GM23338 (cell line): ENCODE measurements at places on chromosomes 2 and 18. TPM values are rescaled to one million over a fixed set of nuclear protein-coding genes. Genes with fewer than 3 reads are reported as not detected.

- H3K27me3 ChIP-seq: no peaks in the 10 kb centered on the region
- no peak overlapping the region for H3K27ac ChIP-seq
- no peaks in the 10 kb centered on the region for H3K4me1 ChIP-seq
- H3K36me3 ChIP-seq: peaks cover 84% of the 10 kb centered on the region
- no peak overlapping the region for H3K4me3 ChIP-seq
- no peak for DNase-seq
These were observed 7.8 kb downstream of the ZNF892 start for GRCh38 chr2:95215018-95215612.

DNA sequence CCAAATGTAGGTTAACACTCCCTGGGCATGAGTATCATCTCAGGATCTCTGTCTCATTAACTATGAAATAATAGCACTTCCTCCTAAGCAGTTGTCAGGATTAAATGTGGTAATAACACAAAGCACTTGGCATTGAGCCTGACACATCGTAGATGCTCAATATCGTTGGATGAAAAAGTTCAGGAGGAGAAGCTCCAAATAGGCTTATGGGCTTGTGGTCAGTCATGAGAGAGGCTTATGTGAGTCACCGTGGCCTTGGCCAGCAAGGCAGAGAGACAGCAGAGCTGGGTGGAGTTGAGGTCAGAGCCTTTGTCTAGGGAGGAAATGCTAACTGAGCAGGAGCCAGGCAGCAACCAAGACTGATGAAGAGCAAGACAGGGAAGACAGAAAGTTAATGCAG, 68.3 kb upstream of the PPM1B start:
- no peak for DNase-seq
- H3K36me3 ChIP-seq: no peaks in the 10 kb centered on the region
- H3K4me1 ChIP-seq: no peaks in the 10 kb centered on the region; the same call in 1 of the 2 replicates

GRCh38 chr2:46458763-46459500, 20.4 kb upstream of the TMEM247 start:
- no peaks in the 10 kb centered on the region for H3K36me3 ChIP-seq
- H3K4me1 ChIP-seq: no peaks in the 10 kb centered on the region
- H3K27me3 ChIP-seq: no peaks in the 10 kb centered on the region
- no peak overlapping the region for H3K4me3 ChIP-seq
- DNase-seq: no peak

GRCh38 chr18:3027370-3027891, 14.5 kb upstream of the LPIN2 start:
- H3K4me3 ChIP-seq: no peak overlapping the region
- no peaks in the 10 kb centered on the region for H3K4me1 ChIP-seq
- H3K27me3 ChIP-seq: no peaks in the 10 kb centered on the region
- no peak overlapping the region for H3K27ac ChIP-seq
- DNase-seq: no peak

DNA sequence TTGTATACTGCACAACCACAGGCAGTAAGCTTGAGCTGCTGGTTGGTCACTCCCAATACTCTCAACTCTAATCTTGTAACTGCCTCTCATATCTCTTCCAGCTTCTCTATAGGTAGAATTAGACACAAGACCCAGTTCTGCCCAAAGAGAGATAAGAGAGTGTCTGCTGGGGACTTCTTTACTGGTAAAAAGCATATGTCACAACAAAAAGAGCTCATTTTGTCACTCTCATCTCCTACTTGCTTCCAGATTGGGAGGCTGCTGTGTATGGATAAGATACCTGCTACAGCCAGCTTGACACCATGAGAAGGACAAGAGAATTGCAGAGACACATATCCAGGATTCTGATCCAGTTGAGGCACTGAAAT, 165.2 kb downstream of the PTH2R start:
- no peak overlapping the region for H3K4me3 ChIP-seq
- H3K36me3 ChIP-seq: no peaks in the 10 kb centered on the region
- no peaks in the 10 kb centered on the region for H3K27me3 ChIP-seq
- H3K4me1 ChIP-seq: no peaks in the 10 kb centered on the region; the same call in 1 of the 2 replicates
- DNase-seq: no peak

DNA sequence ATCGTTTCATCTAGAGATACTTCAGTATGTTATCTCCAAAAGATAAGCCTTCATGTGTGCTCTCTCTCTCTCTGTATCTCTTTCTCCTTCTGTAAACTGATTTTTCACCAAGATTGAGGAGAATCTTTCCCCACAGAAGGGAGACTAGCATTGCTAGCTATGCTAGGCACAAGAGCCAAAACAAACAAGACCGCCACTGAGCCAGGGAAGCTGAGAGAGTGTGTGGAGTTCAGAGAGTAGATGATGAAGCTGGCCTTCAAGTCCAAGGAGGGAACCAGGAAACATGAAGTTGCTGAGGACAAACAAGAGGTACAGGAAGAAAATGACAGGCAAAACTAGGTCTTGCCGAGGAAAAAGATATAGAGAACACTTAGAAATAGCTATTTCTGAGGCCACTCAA, 23.4 kb downstream of the DAPL1 start:
- no peak overlapping the region for H3K4me3 ChIP-seq
- DNase-seq: no peak
- no peaks in the 10 kb centered on the region for H3K27me3 ChIP-seq
- no peaks in the 10 kb centered on the region; the same call in 1 of the 2 replicates for H3K4me1 ChIP-seq
- no peak overlapping the region for H3K27ac ChIP-seq
- H3K36me3 ChIP-seq: no peaks in the 10 kb centered on the region

DNA sequence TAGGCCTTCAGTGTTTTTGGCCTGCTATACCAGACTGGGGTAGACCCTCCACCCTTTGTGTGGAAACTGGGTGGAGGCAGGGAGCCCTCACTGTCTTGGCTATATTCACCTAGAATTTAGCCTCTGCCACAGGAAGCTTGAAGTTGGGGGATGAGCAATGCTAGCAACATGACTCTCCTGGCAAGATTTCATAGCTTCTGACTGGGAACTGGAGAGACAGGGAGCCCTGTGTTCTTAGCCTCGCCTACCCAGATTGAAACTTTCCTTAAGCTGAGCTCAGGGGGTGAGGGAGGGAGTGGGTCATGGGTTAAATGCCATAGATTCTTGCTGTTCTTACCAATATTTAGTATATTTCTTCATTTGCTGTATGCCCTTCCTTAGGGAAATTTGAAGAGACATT, 46.8 kb upstream of the FAM98A start:
- no peak for DNase-seq
- H3K4me1 ChIP-seq: no peaks in the 10 kb centered on the region
- no peak overlapping the region for H3K27ac ChIP-seq

DNA sequence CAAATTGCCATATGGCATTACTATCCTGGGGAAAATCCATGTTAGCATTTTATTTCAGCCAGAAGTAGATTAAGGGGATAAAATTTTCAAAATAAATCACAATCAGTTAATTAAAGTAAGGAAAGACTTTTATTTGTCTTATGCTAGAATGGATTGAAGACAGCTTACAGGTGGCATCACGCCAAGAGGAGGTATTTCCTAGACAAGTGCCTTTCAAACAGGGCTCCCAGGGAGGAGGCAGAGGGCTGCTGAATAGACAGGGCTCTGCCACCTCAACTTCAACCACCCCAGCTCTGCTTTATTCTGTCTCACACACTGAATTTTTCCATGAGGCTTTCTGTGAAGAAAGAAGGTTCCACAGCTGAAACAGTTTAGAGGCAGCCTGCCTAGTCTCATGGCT, 12.2 kb downstream of the CCDC68 start:
- H3K27ac ChIP-seq: no peak overlapping the region
- no peaks in the 10 kb centered on the region for H3K27me3 ChIP-seq
- no peak overlapping the region for H3K4me3 ChIP-seq
- no peak for DNase-seq
- H3K36me3 ChIP-seq: no peaks in the 10 kb centered on the region

- no peak overlapping the region for H3K4me3 ChIP-seq
- no peak overlapping the region for H3K27ac ChIP-seq
- H3K36me3 ChIP-seq: no peaks in the 10 kb centered on the region
- no peak for DNase-seq
- H3K27me3 ChIP-seq: no peaks in the 10 kb centered on the region
These were observed 77.5 kb downstream of the CDK15 start for GRCh38 chr2:201883606-201884369.

DNA sequence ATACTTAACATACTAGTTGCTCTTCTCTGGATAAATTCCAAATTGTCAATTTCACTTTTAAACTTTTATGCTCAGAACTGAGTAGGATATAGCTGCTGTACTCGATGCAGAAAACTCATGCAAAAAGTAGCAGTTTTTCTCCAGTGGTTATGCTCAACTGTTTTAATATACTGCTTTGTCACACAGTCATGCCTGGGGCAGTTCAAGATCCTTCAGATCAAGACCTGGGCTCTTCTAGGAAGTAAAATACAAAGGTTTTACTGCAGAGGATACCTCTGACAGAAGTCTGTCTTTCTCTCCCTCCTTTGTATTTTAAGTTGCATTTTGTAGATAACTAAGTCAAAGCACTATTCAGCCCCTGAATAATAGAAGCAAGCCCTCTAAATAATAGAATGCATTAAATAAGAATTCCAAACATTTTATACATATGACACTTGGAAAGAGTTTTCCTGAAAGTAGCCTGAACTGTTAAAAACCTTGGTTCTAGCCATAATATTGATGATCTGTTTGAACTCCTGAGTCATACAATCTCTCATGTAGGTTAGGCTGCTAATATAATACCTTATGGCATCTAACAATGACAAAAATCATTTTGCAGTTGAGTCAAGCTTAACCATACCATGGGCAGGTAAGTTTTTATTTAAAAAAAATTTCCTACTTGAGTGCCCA, 183.3 kb upstream of the TRIB2 start:
- no peaks in the 10 kb centered on the region for H3K27me3 ChIP-seq
- peaks cover 12% of the 10 kb centered on the region; the same call in 1 of the 2 replicates for H3K4me1 ChIP-seq
- no peak overlapping the region for H3K4me3 ChIP-seq
- no peak for DNase-seq
- H3K36me3 ChIP-seq: no peaks in the 10 kb centered on the region

GRCh38 chr2:233164128-233164635, 87.3 kb upstream of the ATG16L1 start:
- H3K4me3 ChIP-seq: no peak overlapping the region
- peaks cover 16% of the 10 kb centered on the region for H3K4me1 ChIP-seq
- H3K27me3 ChIP-seq: no peaks in the 10 kb centered on the region
- H3K27ac ChIP-seq: no peak overlapping the region
- no peaks in the 10 kb centered on the region for H3K36me3 ChIP-seq

- H3K4me1 ChIP-seq: peaks cover 13% of the 10 kb centered on the region
- no peaks in the 10 kb centered on the region for H3K36me3 ChIP-seq
- peak overlapping the region; percentile 95 for H3K27ac ChIP-seq
- H3K4me3 ChIP-seq: peak overlapping the region; percentile 97
- peaks cover 45% of the 10 kb centered on the region for H3K27me3 ChIP-seq
These were observed 781 bp upstream of the SOX11 start for GRCh38 chr2:5691221-5691984.

DNA sequence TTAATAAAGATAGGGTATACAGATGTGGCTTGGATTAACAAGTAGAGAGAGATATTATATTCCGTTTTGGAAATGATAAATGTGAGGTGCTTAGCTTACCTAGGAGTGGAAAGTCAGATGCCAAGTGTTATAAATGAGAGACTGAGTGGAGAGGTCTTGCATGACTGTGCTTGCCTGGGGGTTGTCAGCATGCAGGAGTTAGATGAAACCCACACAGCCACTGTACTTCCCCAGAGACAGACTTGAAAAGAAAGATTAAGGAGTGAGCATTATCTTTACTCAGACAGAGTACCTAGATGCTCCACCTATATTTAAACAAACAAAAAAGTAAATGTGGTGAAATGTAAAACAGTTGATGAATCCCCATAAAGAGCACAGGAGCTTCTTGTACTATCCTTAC, 482.7 kb downstream of the RIT2 start:
- H3K27ac ChIP-seq: no peak overlapping the region
- H3K36me3 ChIP-seq: no peaks in the 10 kb centered on the region
- DNase-seq: no peak
- H3K4me1 ChIP-seq: peaks cover 23% of the 10 kb centered on the region

GRCh38 chr2:17710547-17711248, 42.9 kb downstream of the SMC6 start:
- H3K27ac ChIP-seq: no peak overlapping the region
- no peak for DNase-seq
- no peak overlapping the region for H3K4me3 ChIP-seq
- H3K36me3 ChIP-seq: peaks cover 44% of the 10 kb centered on the region
- no peaks in the 10 kb centered on the region for H3K27me3 ChIP-seq
- no peaks in the 10 kb centered on the region for H3K4me1 ChIP-seq

DNA sequence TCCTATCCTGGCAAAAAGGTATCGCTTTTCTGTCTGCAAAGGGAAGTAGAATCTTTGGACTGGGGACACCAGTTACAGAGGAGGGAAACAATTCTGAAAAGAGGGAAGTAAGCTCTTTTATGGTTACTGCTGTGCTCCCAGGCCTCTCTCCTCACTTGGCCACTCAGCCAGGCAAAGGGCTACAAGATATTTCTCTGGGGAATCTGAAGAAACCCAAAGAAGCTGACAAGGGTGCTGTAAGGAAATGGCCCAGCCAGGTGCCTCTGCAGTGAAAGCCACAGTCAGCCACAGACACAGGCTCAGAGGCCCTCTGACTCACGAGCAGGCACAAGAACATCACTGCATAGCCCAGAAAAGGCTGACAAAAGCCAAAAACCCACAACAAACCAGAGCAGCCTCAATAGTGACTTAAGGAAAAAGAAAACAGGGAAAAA, 5.8 kb downstream of the HDLBP start:
- no peak overlapping the region for H3K4me3 ChIP-seq
- no peaks in the 10 kb centered on the region for H3K36me3 ChIP-seq
- H3K27ac ChIP-seq: peak overlapping the region; percentile 21; the same call in 1 of the 2 replicates
- H3K4me1 ChIP-seq: peaks cover 22% of the 10 kb centered on the region
- no peak for DNase-seq

GRCh38 chr2:203809084-203809521, 58.5 kb upstream of the CTLA4 start:
- no peaks in the 10 kb centered on the region for H3K36me3 ChIP-seq
- H3K27me3 ChIP-seq: no peaks in the 10 kb centered on the region
- DNase-seq: no peak
- H3K27ac ChIP-seq: no peak overlapping the region
- H3K4me3 ChIP-seq: no peak overlapping the region
- no peaks in the 10 kb centered on the region for H3K4me1 ChIP-seq

Gene CTAGE1
- 0.03 TPM in 1 of 2 replicates, not detected in the other for total RNA-seq

Gene FAM117B
- total RNA-seq: 23.0 and 24.7 TPM in 2 replicates

Gene SERPINB3
- 0.59 TPM in 1 of 2 replicates, not detected in the other for total RNA-seq
